ENCODE measurements at places on chromosomes 7 and 10.

DNA sequence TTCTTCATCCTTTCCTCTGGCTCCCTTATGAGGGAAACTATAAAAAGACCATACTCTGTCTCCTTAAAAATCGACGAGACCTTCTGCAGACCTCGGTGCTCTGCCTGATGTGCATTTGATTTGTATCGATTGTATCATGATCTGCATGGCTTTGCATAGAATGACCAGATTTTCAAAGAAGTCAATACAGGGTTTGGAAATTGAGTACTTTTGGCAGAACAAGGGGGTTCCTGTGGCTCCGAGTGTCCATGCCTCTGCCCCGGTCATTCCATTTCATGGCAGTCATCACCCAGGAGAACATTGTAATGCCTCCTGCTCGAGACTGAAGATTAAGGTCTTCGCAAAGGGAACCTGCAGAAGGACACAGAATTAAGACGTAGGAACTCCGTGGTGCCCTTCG lies 685 bp downstream of the CASP2 start:
- no peak for DNase-seq

GRCh38 chr10:104387130-104387888 lies 33.7 kb downstream of the CFAP58 start:
- no peak for DNase-seq

- no peak for DNase-seq
Observed at GRCh38 chr10:85874208-85874607, 492.4 kb downstream of the GRID1 start.

- no peak for DNase-seq
Observed at GRCh38 chr7:93883078-93883916, 7.3 kb downstream of the TFPI2 start.

- DNase-seq: no peak
Observed at GRCh38 chr10:1085258-1085657, 29.1 kb downstream of the WDR37 start.

GRCh38 chr7:79376299-79377025 lies 77.0 kb downstream of the MAGI2 start:
- DNase-seq: no peak

DNA sequence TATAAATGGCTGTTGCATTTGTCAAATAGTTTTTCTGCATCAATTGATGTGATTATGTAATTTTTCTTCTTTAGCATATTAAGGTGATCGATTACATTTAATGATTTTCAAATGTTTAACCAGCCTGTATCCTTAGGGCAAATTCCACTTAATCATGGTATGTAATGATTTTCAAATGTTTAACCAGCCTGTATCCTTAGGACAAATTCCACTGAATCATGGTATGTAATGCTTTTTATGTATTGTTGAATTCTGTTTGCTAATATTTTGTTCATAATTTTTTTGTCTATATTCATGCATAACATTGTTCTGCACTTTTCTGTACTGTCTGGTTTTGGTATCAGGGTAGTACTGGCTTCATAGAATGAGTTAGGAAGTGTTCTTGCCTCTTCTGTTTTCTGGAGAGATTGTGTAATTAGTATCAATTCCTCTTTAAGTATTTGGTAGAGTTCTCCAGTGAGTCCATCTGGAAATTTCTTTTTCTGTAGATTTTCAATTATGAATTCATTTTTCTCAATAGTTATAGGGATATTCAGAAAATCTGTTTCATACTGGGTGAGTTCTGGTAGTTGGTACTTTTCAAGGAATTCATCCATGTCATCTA lies 393.2 kb upstream of the FOXK1 start:
- DNase-seq: no peak

GRCh38 chr7:4416396-4417056 lies 265.6 kb upstream of the FOXK1 start:
- no peak for DNase-seq
